Left ventricle myocardium inferior (tissue), 1 donor: ENCODE measurements at places on chromosomes 16 and 17.
A peak's percentile ranks its signal among the peaks of the same experiment; 100 is the strongest.

- DNase-seq = peak; percentile 66
Measured at GRCh38 chr16:56643080-56643778, 4.8 kb downstream of the MT1A start.

GRCh38 chr17:6067060-6067459 lies 3.1 kb upstream of the WSCD1 start:
- no peak for DNase-seq

DNA sequence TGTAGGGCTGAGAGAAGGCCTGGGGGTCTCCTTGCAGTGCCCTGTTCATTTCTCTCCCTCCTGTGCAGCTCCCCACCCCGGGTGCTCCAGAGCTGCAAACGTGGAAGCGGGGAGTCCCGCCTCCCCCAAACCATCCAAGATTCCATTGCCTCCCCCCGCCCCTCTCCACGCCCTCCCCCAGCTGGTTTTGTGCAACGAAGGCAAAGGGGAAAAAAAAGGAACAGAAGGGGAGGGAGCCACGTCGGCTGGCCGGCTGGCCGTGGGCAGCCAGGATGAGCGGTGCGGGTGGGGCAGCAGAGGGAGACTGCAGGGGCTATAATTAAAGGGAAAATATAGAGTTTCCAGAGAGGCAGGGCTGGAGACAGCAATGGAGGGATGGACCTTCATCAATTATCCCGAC lies 1.7 kb upstream of the COL1A1 start:
- no peak for DNase-seq

- DNase-seq = peak; percentile 60
Measured at GRCh38 chr16:4358831-4359561, 7.9 kb upstream of the PAM16 start.

DNA sequence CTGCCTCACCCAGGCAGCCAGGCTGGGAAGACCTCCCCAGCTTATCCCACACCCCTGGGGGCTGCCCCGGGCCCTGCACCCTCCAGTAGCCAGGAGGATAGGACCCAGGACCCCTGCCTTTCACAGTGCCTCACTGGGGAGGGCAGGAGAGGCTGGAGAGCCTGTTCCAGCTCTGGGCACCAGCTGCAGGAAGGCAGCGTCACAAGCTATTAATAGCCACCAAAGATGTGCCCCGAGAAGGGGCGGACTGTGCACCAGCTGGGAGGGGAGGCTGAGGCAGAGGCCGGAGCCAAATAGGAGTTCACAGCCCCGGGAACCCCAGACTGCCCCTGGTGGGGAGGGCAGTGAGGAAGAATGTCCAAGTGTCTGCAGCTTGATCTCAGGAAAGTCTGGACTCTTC lies 8.8 kb downstream of the SBK1 start:
- no peak for DNase-seq

DNA sequence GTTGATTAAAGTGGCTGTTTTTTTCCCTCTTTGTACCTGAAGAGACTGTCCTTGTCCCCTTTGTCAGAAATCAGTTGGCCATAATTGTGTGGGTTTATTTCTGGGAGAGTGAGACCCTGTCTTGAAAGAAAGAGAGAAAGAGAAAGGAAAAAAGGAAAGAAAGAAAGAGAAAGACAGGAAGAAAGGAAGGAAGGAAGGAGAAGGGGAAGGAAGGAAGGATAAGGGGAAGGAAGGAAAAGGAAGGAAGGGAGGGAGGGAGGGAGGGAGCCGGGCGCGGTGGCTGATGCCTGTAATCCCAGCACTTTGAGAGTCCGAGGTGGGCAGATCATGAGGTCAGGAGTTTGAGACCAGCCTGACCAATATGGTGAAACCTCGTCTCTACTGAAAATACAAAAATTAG lies 6.8 kb upstream of the EVPLL start:
- no peak for DNase-seq

GRCh38 chr16:54525104-54525503 lies 238.5 kb upstream of the IRX3 start:
- no peak for DNase-seq

DNA sequence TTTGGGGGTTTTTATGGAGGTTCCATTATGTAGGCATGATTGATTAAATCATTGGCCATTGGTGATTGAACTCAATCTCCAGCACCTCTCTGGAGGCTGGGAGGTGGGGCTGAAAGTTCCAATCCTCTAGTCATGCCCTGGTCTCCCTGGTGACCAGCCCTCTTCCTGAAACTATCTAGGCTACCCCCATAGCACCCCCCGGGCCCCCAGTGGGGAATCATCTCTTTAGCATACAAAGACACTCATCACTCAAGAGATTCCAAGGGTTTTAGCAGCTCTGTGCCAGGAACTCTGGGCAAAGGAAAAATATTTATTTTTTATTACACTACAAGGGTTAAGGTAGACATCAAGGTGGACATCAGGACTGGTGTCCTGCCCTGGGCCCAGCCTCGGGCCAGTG lies 10.6 kb downstream of the SLC46A1 start:
- no peak for DNase-seq

- peak; percentile 36 for DNase-seq
Measured at GRCh38 chr16:80924372-80924978, 82.2 kb downstream of the CMC2 start.

GRCh38 chr17:82443465-82444283 lies 6.9 kb downstream of the CYBC1 start:
- no peak for DNase-seq

DNA sequence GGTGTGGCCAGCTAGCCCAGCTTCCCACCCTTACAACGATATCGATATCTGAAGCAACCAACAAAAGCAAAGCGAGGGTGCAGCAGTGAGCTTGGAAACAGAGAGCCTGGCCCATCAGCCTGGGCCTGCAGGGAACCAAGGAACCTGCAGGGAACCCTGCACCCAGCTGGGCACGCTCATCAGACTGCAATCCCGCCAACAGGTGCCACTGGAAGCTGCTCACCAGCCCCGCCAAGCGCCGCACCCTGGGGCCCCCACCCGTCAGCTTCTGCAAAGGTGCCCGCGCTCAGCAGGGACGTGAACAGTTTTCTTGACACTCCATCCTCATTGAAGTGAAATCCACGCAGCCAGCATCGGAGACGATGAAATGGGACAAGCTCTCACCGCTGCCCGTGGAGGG lies 250.7 kb downstream of the RBFOX3 start:
- DNase-seq = no peak

GRCh38 chr16:85350973-85351372 lies 238.7 kb upstream of the CIBAR2 start:
- DNase-seq = peak; percentile 83

GRCh38 chr17:60704170-60704569 lies 26.5 kb downstream of the BCAS3 start:
- no peak for DNase-seq

GRCh38 chr17:63945784-63946439 lies 13.8 kb upstream of the CD79B start:
- no peak for DNase-seq
